ENCODE measurements at places on chromosomes 16 and 17. TPM values are rescaled to one million over a fixed set of nuclear protein-coding genes. Genes with fewer than 3 reads are reported as not detected.

GRCh38 chr16:89349947-89350633 is 132.6 kb downstream of the ZNF778 start:
- no peak for DNase-seq

DNA sequence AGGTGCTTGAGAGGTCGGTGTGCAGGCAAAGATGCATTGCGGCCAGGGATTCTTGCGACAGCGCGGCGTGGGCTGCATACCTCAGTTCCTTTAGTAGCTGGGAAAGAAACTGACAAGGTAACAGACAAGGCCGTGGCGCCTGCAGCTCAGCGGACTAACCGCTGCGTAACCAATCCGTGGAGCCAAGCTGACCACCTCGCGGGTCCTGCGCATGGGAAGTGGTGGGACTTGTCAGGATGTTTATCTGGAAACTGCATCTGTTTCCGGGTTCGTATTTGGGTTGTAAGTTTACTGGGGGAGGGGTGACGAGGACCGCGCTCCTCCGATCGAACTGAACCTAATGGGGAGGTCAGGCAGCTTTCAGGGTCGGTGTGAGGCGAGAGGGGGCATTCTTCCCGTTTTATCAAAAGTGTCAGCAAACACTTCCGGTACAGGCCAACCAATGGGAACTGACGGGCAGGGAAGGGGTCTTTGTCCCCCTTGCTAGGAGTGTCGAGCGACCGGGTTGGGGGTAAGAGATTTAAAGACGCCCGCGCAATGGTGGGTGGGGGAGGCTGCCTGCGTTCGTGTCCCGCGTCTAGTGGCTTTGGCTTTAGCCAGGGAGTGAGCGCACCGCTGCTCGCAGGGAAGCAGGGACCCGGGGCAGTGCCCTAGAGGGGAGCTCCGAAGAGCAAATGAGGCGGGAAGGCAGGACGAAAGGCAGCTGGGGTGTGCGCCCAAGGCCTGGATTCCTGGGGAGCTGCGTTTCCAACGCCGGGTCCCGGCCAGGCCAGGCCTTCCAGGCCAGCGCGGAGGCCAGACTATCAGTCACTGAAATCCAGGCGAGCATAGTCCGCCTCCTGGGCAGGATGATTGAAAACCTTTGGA is 7.0 kb downstream of the IRX6 start:
- no peak for DNase-seq

GRCh38 chr17:17541640-17542001 is 45.4 kb upstream of the RASD1 start:
- no peak for DNase-seq

- no peak for DNase-seq
Measured at GRCh38 chr17:1384905-1385435, 15.1 kb downstream of the YWHAE start.

DNA sequence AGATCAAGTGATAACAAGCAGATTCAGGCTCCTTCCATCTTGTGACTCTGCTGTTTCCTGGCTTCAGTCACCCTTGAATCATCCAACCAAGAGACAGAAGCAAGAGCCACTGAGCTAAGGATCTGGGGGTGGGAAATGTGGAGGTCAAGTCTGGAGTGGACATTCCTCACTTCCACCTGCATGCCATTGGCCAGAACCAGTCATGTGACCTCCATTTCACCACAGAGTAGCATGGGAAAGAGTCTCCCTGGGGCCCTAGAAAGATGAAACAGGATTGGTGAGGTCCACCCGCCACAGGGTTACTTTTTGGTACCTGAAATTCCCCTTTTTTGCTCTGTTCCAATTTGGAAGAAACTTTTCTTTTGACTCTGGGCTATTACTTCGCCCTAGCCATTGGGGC is 1006.0 kb upstream of the EEF2KMT start:
- no peak for DNase-seq

DNA sequence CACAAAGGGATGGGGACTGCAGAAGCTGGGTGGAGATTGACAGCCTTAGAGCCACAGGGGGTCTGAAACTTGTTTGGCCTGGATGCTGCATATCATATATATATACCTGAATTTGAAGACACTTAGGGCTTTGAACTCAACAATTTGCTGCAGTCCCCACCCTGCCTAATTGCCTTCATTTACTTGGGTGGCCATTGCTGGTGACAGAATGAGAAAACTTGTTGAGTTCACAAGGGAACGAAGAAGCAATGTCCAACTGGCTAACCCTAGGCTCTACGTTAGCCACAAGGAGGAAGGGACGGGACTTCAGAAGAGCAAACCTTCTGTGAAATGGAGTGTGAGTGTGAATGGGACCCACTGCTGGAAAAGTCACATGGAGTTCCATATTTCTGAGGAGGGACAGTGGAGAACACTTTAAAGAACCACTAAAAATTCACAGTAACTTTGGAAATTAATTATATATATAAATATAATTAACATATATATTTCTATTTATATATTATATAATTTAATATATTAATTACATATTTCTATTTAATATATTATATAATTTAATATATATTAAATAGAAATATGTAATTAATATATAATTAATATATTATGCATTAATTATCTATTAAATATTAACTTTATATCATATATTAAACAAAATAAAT is 215.3 kb upstream of the SOX9 start:
- no peak for DNase-seq

- DNase-seq = no peak
Measured at GRCh38 chr17:49931416-49932137, 37.4 kb upstream of the DLX4 start.

PRSS22 gene
- polyA plus RNA-seq = 8.2 TPM

AOC3 gene
- polyA plus RNA-seq = 4.9 TPM

KRTAP2-2 gene
- not detected for polyA plus RNA-seq

DHX58 gene
- 6.8 TPM for polyA plus RNA-seq

All from left kidney (tissue), 8 donors.